Skeletal muscle cell (primary cell): ENCODE measurements at places on chromosomes 1 and 21.

- DNase-seq = no peak
Measured at GRCh38 chr1:248793592-248793991, 32.1 kb downstream of the SH3BP5L start.

- DNase-seq = no peak
Measured at GRCh38 chr1:74728736-74729135, 4.1 kb downstream of the CRYZ start.

- no peak for DNase-seq
Measured at GRCh38 chr1:153538315-153538821, 2.4 kb downstream of the S100A5 start.

- DNase-seq = no peak
Measured at GRCh38 chr1:229812693-229813092, 186.6 kb downstream of the URB2 start.

DNA sequence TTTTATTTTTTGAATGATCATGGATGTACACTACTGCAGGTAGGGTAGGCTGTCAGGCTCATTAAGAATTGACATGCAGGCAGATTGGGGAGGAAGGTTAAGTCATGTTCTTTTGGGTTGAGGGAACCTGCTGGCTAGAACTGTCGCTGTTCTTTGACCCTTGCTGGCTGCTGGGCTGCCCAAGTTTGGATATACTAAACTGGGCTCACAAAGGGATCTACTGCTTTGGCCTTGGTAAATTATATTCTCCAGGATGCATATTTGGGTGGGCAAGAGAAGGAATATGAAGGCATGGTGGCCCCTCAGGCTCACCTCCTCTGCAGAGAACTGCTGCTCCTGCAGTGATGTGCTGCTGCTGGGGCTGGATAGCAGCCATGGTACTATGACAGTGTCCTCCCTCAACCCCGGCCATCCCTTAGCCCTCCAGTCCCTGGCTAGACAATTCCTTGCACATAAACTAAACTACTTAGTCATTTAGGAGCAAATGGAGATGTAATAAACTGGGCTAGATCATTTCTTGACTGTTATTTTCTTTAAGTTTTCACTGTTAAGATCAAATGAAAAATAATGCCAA, 6.1 kb downstream of the ATP1A1 start:
- DNase-seq = no peak

DNA sequence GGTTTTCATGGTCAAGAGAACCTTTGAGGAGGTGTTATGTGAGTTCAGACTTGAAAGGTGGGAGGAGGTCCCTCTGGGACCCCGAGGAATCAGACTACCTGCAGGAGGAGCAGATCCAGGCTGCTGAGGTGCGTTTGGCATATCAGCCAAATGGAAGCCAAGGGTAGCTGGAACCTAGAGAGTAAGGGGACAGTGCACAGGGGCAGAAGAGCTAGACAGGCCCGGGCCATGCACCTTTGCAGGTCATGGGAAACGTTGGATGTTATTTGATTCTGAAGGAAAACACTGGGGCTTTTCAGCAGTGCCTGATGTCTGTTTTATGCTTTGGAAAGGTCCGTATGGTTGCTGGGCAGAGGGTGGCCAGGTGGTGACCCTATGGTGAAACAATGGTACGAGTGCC, 169.2 kb downstream of the PGBD5 start:
- no peak for DNase-seq

DNA sequence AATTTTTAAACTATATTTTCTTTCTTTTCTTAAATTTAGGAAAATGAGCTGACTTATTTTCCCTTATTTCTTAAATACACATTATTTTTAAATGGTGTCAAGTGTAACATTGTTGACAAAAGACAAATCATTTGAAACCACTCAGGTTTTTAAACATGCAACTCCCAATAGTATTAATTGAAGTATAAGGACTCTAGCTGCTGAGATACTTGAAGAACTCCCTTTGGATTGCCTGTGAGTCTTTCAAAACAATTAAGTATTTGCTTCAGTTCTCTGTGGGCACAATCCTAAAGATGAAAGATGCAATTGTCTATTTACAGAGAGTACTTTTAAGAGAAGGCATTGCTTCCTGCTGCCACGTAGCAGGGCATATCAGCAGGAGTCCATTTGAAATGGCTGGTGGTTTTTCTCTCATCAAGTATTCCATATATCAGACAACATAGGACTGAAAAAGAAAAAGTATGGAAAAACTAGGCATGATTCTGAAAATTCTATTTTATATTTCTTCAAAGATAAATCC, 373.4 kb downstream of the NEGR1 start:
- no peak for DNase-seq

GRCh38 chr1:9715536-9716226, 64.2 kb downstream of the PIK3CD start:
- DNase-seq = no peak

- DNase-seq = no peak
Measured at GRCh38 chr1:106817575-106817974, 238.9 kb upstream of the PRMT6 start.

DNA sequence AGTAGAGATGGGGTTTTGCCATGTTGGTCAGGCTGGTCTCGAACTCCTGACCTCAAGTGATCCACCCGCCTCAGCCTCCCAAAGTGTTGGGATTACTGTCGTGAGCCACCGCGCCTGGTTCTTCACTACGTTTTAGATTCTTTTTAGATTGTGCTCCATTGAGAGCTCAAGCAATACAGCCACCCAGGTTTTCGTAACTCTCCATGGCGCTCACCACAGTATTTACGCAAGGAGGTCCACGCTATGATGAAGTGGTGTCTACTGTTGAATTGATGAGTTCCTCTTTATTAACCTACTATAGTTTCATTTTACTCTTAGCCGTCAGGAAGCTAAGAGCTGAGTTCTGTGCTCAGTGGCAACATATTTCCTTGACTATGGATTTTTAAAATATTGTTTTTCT, 1.8 kb upstream of the KIF1B start:
- DNase-seq = no peak

DNA sequence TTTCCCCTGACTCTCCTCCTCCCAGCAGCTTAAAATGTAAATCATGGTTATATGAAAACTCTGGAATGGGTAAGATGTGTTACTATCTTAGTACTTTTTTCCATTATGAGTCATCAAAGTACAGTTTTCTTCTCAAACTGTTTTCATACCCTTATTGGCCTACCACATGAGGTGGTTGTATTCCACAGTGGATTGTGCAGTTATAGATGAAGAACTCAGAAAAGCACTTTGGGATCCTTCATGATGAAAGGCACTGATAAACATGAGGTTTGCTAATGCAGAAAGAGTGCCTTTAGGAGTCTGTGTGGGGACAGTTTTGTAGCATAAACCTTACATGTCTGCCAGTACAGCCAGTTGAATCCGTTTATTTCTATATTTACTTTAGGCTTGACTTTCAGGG, 32.0 kb upstream of the MYOCOS start:
- no peak for DNase-seq

- DNase-seq = no peak
Measured at GRCh38 chr1:19990689-19991088, 11.3 kb upstream of the PLA2G2A start.

DNA sequence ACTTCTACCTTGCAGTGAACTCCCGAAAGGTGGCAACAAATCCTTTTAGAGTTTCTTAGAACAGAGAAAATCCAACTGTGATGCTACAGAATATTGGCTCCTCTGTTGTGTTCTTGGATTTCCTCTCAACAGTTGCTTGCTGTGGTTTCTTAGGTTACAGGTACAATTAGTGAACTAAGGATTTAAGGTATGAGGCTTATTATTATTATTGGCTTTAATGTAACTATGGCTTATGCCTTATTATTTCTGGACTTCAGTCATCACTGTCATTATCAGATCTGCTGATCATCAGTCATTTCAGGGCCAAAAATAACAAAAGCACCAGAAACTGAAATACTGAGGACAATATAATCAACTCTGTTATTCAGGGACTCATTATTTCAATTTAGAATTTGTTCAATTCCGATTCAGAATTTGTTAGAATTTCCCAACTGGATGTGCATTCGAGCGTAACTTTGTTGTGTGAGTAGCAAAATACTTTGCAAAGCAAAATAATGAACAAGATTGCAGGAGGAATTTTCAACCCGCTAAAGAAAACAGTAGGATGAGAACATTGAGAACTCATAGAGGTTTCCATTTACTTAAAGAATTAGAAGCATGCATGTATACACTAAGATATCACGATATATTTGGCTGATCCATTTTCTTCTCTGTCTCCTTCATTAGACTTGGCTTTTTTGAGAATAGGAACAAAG, 65.5 kb upstream of the AK4 start:
- no peak for DNase-seq

- DNase-seq = no peak
Measured at GRCh38 chr1:12539705-12540579, 78.1 kb downstream of the DHRS3 start.

DNA sequence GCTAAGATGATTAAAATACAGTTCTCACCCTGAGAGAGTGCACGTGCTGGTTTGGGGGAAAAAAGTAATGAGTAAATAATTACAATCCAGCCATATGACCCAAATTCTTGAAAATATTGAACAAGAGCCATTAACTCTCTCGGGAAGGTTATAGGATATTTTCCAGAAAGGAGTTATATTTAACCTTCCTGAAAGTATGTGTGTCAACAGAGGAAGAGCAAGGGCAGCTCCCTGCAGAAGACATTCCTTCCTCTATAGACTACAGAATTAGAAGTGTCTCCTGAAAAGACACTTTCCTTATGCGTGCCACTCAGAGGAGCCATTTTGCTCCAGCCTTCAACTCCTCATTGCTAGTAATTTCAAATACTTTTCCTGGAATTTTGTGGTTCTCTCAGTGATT, 648.7 kb downstream of the USP25 start:
- DNase-seq = no peak

DNA sequence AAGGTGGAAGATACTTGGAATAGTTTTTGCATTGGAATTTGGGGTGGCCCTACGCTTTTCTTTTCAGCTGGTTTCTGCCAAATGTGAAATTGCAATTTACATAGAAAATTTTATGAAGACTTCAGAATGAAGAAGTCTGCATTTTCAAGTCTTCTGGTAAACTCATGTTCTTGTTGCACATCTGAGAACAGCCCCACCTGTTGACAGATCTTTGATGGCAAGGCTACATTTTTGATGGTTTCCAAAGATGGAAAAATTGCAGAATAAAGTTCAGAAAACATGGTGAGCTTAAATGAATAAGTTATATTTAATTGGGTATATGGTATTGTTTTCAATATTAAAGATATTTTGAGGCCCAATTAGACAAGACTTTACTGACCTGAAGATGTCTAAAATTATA, 25.4 kb downstream of the OLFM3 start:
- DNase-seq = no peak

GRCh38 chr1:231931146-231931545, 304.6 kb downstream of the DISC1 start:
- peak; percentile 64 for DNase-seq

- DNase-seq = no peak
Measured at GRCh38 chr1:13828454-13829151, 128.6 kb downstream of the PRDM2 start.

DNA sequence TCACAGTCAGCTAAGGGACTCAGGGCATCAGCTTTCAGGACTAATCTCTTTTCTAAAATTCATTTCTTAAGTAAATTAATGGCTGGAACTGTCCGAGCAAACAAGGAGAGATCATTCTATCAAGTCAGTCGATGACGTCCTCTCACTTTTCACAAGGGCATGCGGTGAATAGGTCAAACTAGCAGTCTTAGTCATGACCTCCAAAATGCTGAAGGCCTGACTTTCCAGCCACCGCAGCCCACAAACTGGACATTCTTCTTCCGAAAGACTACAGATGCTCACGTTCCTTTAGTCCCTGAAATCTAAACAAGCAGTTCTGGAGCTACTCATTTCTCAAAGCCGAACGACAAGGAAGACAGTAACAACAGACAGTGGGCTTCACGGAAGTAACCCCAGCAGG, 127.9 kb downstream of the TIAM1 start:
- DNase-seq = no peak

GRCh38 chr21:46243325-46243724, 14.8 kb upstream of the LSS start:
- DNase-seq = no peak

DNA sequence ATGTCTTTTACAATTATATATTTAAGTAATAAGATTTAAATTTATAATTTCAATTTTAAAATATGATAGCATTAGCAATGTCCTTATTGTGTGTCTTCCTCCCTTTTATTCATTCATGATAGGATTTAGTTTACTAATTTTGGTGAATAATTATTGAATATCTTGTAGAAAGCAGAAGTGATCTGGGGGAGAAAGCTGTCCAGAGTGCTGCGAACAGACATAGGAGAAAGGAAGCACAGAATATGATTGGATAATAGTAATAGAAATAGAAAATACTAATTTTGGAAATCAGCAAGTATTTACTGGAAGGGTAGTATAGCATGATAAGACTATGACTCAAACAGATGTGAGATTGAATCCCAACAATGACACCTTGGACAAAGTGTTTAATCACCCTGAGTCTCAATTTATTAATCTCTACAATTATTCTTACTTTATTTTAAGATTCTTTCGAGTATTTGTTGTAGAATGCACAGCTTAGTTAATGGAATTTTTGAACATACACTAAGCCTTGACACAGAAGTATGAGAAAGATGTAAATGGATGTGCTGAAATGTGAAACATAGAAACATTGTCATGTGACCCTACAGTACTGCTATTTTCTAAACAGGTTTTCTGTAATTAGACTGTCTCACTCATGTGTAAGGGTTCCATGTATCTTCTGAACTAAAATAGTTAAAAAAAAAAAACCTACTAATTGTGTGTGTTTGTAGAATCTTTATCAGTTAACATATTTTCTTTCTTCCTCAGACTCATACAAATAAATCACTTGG, 7.9 kb downstream of the SH3GLB1 start:
- no peak for DNase-seq

DNA sequence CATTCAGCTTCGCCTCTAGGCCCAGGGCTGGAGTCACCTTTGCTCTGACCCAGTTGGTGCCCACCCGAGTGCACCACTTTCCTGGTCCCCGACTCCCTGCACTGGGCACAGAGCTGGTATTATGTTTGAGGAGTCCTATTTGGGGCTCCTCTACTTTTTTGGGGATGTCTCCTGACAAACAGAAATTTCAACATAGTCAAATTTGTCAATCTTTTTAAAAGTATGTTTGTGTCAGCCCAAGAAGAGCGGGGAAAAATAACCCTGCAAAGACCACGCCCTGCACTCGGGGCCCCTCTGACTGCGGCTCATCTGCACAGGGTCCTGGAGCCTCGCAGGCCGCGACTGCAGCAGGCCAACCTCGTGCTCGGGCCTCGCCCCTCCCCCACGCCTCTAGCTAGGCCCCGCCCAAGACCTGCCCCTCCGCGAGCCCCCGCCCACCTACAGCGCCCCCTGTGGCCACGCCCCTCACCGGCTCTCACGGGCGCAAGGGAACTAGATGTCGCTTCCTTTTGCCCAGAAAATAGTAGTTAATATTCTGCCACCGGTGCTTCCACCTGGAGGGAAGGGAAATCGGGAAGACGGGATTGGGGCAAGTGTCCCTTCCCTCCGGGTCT, 11.4 kb downstream of the FAM229A start:
- DNase-seq = no peak

DNA sequence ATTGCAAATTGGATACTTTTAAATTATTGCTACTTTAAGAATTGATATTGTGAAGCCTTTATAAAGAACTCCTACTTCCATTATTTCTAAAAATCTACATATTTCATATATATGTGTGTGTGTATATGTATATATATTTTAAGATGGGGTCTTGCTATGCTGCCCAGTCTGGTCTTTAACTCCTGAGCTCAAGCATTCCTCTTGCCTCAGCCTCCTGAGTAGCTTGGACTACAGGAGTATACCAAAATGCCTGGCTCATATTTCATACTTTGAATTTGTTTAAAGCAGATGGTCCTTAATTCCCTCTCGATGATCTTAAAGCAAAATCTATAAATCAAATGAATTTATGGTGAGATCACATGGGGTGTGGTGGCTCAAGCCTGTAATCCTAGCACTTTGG, 25.1 kb upstream of the CPLANE2 start:
- no peak for DNase-seq
